Kidney epithelial cell (primary cell): ENCODE measurements at places on chromosomes 2 and 18. TPM values are rescaled to one million over a fixed set of nuclear protein-coding genes. Genes with fewer than 3 reads are reported as not detected.

Gene ERICH2
- total RNA-seq = 0.50 and 0.89 TPM in 2 replicates

Gene DSG2
- 154 and 155 TPM in 2 replicates for total RNA-seq

Gene ZSWIM2
- not detected in 2 replicates for total RNA-seq

- DNase-seq = no peak
These were observed 244.1 kb downstream of the ACKR3 start for GRCh38 chr2:236813766-236814165.

- DNase-seq = no peak
These were observed 119.9 kb downstream of the COPS8 start for GRCh38 chr2:237205561-237205971.

- DNase-seq = no peak
These were observed 39.8 kb upstream of the ASAP2 start for GRCh38 chr2:9166579-9167377.

DNA sequence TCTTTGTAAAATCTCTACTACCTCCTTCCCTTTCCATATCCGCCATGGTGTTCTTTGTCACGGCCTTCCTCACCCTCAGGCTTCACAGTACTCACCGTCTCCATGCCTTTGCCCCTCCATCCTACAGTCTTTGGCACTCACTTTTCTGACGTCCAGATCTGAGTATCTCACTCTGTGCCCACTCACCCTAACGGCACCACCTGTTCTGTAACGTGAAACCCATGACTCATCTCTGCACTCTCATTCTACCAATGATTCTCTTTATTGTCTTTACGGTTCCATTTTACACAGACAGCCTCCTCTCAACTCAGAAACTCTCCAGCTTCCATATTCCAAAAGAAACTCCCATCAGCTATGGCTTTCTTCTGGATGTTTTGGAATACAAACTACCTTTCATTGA lies 56.7 kb downstream of the NETO1 start:
- DNase-seq = no peak

DNA sequence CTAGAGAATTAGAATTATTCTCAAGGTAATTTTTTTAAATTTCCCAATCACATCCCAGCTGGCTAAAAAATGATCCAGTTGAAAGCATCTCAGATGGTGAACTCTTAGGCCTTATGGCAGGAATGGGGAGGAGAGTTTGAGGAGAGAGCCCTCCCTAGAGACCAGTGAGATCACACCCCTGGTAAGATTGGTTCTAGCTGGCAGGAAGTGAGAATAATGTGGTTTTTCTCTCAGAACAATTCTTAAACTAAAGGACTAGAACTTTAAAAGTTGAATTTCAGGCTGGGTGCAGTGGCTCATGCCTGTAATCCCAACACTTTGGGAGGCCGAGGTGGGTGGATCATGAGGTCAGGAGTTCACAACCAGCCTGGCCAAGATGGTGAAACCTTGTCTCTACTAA lies 120.2 kb downstream of the MYO3B start:
- DNase-seq = no peak

- DNase-seq = no peak
These were observed 12.8 kb upstream of the GBX2 start for GRCh38 chr2:236180831-236181453.

- no peak for DNase-seq
These were observed 12.3 kb downstream of the CEBPZ start for GRCh38 chr2:37219046-37219445.

DNA sequence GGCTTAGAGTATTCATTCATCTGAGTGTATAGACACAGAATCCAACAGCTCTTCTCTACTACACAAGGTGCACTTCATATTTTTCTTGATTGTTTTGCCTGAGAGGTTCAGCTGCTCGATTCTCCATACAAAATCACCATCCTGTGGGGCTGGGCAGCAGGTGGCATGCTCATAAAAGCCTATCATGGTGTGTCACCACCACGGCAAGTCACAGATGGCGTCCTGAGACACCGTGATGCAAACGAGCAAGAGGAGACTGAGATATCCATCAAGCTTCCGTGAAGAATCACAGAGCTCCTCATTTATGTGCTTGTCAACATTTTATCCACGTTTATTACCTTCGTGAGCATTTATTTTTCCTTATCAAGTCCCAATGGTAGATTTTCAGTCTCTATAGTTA lies 22.4 kb upstream of the NRP2 start:
- DNase-seq = no peak

GRCh38 chr18:75114231-75114764 lies 94.6 kb downstream of the PTGR3 start:
- DNase-seq = no peak

DNA sequence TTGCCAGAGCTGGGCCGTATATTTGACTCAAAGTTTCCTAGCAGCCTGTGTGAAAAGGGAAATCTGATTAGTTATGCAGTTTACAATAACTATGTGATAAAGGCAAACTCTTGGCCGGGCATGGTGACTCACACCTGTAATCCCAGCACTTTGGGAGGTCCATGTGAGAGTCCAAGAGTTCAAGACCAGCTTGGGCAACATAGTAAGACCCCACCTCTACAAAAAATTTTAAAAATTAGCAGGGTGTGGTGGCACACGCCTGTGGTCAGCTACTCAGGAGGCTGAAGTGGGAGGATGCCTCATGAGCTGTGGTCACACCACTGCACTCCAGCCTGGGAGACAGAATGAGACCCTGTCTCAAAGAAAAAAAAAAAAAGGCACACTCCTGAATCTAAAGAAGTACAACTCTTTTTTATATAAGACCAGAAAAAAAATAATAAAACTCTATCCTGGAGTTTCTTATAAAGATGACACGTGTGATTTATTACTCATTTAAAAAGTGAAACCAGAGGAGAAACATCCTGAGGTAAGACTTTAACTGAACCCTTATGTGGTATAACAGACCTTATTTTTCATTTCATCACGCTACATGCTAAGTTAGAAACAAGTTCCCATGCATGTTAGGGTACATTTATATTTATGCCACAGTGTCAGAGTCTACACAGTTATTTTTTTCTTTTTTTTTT lies 32.6 kb upstream of the KCMF1 start:
- DNase-seq = no peak

DNA sequence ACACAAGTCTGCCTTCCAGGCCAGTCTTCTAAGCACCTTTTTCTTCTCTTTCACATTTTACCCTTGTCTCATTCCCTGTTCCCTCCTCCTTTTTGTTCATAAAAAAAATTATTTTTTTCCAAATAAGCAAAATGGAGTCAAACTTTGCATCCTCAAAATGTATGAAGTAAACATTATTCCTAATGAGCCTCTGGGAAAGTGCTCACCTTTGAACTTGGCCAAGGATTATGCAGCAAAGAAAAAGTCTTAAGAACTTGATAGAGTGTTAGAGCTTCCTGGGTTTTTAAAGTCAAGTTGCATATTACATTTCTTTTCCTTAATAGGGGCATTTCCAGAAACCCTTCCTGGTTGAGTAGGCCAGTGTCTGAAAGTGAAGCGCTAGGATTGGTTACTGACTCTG lies 31.6 kb downstream of the EPAS1 start:
- DNase-seq = no peak
